ENCODE measurements at places on chromosomes 11 and 22.

DNA sequence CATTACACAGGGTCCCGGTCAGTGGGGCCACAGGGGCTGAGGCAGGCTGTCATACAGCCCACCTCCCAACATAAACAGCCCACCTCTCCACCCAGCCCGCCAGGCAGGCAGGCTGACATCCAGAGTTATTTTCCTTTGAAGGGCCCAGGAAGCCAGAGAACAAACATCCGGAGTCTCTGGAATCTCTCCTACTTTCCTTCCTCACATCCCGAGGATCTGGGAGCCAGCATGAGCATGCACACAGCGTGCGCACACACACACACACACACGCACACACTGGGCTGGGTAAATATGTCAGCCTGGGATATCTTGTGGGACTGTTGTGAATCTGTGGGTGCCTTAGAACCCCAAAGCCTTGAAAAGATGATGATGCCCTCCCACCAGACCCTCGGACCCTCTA, 55.4 kb downstream of the PDE2A start:
- DNase-seq: no peak

DNA sequence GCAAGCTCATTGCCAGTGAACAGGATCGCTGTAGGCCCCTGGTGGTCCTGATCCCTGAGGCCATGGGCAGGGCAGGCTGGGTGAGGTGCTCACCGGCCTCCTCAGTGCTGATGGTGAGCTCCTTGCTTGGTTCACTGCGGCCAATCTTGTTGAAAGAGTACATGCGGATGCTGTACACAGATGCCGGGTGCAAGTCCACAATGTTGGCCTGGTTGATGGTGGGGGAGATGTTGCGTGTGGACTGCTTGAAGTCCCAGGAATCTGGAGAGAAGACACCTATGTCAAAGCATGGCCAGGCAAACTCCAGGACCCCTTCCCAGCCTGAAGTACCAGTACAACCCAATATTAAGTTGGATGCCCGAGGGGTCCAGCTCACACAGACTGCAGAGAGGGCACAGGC, 144.1 kb downstream of the CEP164 start:
- no peak for DNase-seq

GRCh38 chr11:77589521-77590193, at the start of gene AQP11:
AQP11 (plus strand) TSS chr11:77589953; CDS start chr11:77589993, 40 bp downstream.
- DNase-seq: peak; percentile 72

- no peak for DNase-seq
Observed at GRCh38 chr11:9038541-9038940, 34.7 kb upstream of the NRIP3 start.

DNA sequence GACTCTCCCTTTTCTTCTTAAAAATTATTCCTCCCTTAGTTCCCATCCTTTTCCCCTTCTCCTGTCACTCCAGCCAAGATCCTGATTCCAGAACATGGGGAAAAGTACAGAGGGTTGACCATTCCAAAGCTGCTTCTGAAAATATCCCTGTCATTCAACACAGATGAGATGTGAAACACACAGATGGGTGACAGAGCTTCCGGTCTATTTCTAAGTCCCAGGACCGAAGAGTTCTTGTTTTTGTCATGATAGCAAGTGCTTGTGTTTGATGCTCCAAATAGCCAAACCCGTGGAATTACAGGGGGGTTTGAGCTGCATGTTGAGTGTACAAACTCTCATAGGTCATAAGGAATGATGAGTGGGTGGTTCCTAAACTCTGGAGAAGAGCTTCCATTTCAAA, 57.9 kb downstream of the PARVA start:
- no peak for DNase-seq

GRCh38 chr11:75733431-75734107, 15.9 kb downstream of the MOGAT2 start:
- DNase-seq: no peak

GRCh38 chr11:128825050-128825784, 41.9 kb downstream of the KCNJ1 start:
- DNase-seq: no peak

- DNase-seq: no peak
Observed at GRCh38 chr11:95307286-95307685, 76.3 kb upstream of the SESN3 start.

GRCh38 chr22:44468973-44469372, 29.1 kb downstream of the RTL6 start:
- no peak for DNase-seq

DNA sequence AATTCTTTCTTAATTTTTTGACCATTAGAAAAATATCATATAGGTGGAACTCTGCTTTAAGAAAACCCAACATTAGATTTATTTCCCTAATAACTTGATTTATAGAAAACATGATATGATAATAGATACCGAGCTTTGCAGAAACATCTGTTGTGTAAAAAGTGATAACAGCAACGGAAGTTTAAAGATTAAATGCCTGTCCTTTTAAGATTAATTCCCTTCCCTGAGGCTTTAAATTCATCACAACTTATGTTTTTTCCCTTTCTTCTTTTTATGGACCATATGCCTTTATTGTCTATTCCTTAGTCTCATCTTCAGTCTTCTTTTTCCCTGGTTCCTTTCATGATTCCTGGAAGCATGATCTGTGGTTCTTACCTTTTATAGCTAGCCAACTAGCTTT, 1.9 kb downstream of the USP47 start:
- no peak for DNase-seq

GRCh38 chr11:74262725-74263124, 48.7 kb downstream of the P4HA3 start:
- no peak for DNase-seq

- DNase-seq: no peak
Observed at GRCh38 chr11:110293389-110293788, 3.0 kb downstream of the RDX start.

GRCh38 chr11:132959693-132960092, 572.6 kb downstream of the OPCML start:
- no peak for DNase-seq

DNA sequence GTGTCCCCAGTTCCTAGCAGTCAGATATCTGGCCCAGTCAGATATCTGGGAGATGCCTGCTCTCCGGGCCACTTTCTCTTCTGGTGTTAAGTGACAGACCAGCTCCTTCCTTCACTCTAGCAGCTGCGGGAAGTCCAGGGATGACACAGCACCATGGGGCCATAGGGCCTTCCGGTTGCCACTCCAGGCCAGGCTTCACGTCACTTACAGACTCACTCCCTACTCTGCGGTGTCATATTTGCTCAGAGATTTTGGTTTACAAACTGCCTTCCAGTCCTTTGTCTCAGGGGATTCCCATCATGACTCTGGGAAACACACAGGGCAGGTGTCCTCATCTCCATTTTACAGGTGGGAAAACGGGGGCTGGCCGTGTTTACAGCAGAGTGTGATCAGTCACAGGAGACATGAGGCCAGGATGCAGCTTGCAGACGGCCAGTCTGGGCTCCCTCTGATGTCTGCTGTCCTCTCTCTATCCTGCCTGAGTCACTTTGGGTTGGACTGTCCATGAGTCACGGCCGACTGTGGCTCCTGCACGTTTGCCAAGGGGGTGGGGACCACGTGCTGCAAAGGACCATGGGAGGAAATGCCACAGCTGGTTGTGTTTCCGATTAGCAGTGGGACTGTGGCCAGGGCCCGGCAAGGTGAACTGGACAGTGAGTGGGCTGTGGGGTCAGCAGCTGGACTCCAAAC, 8.2 kb upstream of the TBC1D22A start:
- DNase-seq: no peak

DNA sequence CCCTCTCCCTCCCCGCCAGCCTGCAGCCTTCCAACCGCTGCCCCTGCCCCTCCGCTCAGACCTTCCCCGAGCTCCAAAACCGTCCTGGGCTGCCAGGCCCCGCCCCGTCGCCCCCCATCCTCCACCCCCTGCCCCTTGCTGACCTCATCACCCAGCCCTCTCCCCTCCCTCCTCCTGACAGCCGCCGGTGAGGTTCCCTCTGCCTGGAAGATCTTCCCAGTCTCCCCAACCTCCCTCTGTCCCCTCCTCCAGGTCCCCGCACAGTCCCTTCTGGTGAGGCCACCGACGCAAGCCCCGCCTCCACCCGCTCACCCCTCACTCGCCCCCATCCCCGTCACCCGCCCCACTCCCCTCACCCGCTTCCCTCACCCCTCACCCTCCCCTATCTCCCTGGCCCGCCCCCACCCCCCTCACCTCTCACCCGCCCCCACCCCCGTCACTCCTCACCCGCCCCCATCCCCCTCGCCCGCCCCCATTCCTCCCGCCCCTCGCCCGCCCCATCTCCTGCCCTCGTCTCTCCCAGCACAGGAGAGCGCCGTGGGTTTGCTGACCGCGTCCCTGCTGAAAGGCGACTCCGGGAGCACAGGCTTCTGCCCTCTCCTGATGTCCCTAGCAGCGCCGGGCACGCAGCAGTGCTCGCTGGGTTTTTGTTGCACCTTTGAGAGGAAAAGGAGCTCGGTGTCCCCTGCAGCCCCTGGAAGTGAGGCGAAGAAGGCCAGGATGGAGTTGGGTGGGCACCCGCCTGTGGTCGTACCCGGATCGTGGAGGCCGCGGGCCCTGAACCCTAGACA, 16.4 kb upstream of the UPK3A start:
- peak; percentile 65 for DNase-seq

GRCh38 chr11:16738193-16738946, at the start of gene C11orf58:
C11orf58 (plus strand) TSS chr11:16738647; CDS start chr11:16738779, 132 bp downstream.
- DNase-seq: peak; percentile 99

GRCh38 chr11:64844330-64845128, at the start of gene CDC42BPG:
CDC42BPG (minus strand) TSS chr11:64844653; CDS start chr11:64844569, 84 bp downstream.
- DNase-seq: peak; percentile 75

DNA sequence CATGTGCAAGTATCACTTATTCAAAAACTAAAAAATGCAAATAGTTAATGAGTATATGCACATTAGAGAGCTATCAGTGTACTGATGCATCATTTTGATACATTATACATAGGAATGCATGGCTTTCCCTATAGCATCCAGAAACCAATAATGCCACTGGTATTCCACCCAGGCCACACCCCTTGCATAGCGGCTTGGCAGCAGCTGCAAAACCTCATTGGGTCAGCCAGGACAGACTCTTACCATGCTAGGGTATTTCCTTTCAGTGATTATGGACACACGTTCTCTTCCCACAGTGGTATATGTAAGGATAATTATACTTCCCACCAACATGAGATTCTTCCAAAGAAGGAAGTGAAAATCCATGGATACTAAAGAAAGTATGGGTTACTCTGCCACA, 145.9 kb upstream of the PITPNB start:
- DNase-seq: no peak

DNA sequence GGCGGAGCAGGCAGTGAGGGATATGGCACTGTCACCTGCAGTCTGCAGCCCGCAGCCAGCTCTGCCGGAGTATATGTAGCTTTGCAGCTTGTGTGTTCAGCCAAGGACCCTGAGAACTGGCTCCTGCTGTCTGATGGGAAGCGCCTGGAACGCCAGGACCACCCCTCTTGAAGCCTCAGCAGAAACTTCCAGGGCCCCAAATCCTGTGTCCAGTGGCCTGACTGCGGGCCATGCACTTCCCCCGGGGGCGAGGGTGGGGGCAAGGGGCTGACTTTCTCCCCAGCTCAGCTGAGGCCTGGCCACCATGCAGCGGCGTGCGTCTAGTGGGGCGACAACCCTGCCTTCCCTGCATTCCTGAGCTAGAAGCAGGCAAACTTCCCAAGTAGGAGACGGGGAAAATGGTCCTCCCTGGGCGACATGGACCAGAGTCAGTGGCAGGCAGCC, 32.3 kb downstream of the PISD start:
- no peak for DNase-seq

GRCh38 chr11:59559886-59560285, 48.5 kb downstream of the OR4D9 start:
- no peak for DNase-seq

GRCh38 chr22:37564111-37564711, 3.9 kb downstream of the CDC42EP1 start:
- no peak for DNase-seq

Data from NCI-H1930 (cell line).